ENCODE measurements at places on chromosomes 12 and 14.

DNA sequence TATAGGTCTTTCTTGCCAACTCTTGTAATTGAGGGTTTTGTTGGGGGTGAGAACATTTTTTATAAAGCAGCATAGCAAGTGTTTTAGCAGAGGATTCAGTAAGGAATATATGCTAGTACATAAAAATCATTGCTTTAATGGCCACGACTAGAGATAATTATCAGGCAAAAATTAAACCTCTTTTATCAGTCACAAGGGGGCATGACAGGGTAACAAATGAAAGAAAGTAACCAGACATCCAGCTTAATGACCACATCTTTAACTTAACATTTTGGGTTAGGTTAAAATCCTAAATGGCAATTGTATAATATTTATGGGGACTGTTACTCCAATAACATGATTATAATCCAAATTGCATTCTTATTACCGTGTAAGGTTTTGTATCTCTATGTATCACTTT, 119.6 kb downstream of the LRRIQ1 start:
- no peak for DNase-seq

- DNase-seq, result no peak
Observed at GRCh38 chr14:96104469-96105057, 65.4 kb downstream of the C14orf132 start.

- no peak for DNase-seq
Observed at GRCh38 chr12:120126635-120127005, 10.1 kb upstream of the RAB35 start.

DNA sequence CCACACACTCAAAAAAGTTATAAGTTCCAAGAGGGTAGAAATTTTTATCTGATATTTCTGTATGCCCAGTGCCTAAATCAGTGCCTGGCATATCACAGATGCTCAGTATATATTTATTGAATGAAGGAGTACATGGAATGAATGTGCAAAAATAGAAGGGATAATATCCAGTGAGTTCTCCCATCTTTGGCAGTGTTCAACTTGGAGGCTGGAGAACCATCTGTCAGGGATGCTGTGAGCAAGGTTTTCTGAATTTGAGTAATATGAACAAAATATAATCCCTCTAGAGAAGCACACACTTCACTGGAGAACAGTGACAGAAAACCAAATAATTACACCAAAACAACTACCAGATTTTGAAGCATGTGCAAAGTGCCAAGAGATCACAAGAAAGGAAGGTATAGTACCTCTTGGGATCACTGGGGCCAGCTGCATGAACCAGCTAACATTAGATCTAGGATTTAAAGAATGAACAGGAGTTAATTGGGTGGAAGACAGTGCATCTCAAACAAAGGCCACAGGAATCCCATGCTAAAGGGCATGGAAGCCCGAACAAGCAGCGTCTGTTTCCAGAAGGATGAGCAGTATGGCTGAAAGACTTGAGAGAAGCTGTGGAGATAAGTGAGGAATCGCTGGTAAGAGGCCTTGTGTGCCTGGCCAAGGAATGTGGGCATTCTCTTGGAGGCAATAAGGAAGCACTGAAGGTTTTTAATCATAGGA, 11.5 kb downstream of the SLC8A3 start:
- no peak for DNase-seq

DNA sequence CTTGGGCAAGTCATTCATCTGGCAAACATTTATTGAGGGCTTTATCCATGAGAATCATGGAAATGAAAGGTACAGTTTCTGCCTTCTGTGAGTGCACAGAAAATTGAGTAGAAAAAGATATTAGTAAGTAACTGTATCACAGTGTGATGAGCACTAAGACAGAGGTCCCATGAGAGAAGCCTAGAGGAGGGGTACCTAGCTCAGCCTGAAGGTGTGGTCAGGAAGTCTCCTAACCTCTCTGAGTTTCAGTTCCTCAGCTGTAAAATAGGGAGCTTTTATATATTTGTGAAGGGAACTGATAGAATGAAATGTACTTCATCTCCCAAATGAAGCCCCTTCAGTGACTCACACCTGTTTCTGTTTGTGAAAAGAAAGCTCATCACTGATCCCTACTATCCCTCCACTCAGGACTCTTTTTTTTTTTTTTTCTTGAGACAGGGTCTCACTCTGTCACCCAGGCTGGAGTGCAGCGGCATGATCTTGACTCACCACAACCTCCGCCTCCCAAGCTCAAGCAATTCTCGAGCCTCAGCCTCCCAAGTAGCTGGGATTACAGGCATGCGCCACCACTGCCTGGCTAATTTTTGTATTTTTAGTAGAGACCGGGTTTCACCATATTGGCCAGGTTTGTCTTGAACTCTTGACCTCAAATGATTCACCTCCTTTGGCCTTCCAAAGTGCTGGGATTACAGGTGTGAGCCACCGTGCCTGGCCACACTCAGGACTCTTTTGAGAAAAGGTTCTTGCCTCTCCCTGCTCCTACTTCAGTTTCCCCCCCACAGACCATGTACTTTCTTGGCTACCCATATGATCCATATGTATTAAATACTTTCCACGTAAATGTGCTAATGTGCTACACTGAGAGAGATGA, 93.7 kb upstream of the FUT8 start:
- DNase-seq, result no peak

DNA sequence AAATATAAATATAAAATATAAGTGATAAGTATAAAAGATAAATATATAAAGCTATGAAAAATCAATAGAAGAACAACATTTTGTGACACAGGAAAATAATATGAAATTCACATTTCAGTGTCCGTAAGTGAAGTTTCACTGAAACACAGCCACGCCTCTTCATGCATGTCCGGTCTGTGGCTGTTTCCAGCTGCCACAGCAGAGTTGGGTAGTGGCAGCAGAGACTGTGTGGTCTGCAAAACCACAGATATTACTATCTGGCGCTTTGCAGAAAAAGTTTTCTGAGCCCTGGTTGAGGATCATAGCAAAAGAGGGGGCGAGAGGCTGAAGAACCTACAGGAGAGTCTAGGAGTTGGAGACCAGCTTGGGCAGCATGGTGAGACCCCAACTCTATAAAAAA, 780 bp downstream of the SERPINA4 start:
- no peak for DNase-seq

DNA sequence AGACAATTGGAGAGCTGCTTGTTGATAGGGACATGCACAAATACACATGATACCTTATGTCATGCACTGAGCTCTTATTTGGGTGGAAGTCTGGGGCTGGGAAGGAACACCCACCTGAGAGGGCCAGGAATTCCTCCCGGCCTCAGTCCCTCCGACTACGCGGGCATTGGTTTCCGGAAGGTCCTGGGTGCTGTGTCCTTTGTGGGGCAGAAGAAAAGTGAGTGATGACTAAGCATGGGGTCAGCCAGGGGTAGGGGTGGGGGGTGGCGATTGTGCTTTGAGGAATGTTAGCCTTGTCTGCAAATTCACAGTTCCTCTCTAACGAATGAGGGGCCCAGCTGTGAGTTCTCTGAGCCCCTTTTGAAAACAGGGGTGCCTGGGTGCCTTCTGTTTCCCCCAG, 798 bp downstream of the CELA1 start:
- no peak for DNase-seq

- DNase-seq, result no peak
Observed at GRCh38 chr14:38611928-38612327, 356.0 kb upstream of the CLEC14A start.

DNA sequence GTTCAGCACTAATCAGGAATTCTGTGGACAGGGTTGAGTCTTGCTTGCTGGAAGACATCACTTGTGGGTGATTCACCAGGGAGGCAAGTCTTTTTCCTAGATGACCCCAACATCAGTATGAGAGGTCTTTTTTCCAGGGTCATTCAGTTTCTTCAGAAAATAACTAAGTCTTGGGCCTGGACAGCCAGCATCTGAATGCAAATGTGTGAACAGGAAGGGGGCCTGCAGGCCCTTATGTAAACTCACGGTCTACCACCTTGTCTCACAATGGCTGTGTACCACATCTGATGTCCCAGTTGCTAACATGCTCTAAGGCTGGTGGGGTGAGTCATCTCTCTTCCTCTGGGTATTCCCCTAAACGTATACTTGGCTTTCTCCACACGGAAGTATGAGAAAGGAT, 79.2 kb downstream of the HECTD4 start:
- DNase-seq, result peak; percentile 60

DNA sequence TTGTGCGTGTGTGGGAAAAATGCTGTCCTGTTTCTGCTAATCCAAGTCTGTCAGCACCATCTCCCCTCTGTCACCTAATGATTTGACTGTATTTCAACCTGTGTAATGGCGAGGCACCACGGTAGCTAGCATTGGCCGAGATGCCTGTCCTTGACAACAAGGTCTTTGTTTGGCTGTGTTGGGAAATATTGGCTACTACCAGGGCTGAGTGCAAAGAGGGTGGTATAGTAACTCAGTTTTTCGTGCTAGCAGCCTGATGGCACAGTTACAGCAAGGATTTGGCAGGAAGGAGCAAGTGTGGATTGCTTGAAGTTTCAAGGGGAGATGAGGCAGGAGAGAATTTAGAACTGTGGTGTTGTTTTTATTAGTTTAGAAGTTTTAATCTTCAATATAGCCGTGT, 440.3 kb upstream of the RGS6 start:
- DNase-seq, result no peak

DNA sequence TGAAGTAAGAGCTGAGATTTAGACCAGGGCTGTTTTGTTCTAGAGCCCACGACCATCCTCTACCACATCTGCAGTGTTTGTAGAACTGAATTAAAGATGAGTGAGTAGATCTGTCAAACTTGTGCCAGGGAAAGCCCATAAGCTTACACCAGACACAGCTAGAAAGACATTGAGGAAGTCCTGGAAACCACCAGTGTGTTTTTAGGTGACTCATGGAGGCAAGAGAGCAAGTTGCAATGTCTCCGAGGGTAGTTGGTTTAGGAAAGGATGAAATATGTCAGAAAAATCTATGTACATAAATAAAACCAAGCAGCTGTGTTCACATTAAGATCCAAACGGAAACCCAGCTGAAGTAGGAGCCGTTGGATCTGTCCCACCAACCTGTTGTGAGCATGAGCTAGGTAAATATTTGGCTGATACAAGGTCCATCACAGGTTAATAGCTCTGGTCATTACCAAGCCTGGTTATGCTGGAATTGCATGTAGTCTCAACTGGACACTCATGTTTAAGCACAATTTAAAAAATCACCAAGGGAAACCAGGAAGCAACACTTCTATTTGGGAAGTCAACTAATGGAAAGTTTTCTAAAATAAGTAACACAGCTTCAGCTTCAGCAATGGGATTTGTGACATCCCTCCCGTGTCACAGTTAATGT, 49.9 kb upstream of the PLEKHG3 start:
- DNase-seq, result no peak

DNA sequence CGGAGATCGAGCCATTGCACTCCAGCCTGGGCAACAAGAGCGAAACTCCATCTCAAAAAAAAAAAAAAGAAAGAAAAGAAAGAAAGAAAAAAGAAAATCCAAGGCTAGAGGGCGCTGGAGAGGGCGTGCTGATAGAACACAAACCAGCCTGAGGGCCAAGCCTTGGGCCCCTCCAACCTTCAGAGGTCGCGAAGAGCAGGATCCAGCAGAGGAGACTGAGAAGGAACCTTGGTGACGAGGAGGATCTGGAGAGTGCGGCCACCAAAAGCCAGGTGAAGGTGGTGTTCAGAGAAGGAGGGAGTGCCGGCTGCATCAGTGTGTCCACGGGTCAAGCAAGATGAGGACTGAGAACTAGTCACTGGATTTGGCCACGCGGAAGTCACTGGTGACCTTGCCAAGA, 4.1 kb upstream of the DYNC1H1 start:
- peak; percentile 56 for DNase-seq

GRCh38 chr12:111457071-111457470, 51.3 kb downstream of the SH2B3 start:
- peak; percentile 28 for DNase-seq

DNA sequence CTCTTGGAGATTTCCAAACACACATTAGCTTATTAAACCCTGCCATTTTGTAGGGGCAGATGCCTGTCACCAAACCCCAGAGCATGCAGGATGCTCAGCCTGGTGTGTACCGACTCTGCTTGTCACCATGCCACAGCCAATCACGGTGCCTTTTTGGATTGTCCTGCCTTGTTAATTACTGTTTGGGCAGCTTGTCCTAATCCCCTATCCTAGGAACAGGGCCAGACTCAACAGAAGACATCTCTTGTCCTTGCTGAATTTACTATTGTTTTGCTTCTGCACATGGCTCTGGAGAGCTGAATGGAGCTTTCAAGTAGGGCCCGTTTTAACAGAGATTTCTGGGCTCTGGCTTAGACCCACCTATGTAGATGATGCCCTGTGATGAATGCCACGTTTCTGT, 388.5 kb downstream of the AACS start:
- no peak for DNase-seq

DNA sequence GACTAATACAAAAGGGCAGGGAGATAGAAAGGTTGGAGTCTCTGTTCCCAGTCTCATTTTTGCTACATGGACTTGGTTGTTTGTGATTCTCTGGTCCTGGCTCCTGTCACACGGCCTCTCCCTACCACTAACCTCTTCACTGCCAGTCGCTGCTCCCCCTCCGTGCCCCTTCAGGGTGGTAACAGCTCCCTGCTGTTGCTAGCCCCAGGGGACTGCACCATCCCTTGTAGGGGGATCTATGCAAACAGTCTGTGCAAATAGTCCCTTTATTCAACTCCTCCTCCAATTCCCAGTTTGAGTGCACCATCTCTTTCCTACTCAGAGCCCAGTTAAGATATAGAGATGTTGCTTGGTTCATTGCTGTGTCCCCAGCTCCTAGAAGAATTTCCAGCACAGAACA, 51.1 kb downstream of the CCDC60 start:
- DNase-seq, result no peak

DNA sequence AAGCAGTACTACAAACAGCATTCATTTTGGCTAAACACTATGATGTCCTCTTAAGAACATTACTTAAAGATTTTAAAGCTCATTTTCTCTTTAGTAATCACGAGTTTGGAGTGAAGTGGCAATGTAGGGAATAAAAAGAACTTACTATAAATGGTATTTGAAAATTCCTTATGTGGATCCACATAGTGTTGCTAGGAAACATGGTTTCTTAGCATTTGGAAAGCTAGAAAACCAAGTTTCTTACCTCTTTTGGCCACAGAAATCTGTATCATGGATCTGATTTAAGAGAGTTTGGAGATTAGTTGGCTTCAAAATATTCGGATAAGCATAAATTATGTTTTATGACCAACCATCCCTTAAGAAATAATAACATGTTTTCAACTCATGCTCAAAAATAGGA, 337.7 kb upstream of the GARIN6 start:
- no peak for DNase-seq

DNA sequence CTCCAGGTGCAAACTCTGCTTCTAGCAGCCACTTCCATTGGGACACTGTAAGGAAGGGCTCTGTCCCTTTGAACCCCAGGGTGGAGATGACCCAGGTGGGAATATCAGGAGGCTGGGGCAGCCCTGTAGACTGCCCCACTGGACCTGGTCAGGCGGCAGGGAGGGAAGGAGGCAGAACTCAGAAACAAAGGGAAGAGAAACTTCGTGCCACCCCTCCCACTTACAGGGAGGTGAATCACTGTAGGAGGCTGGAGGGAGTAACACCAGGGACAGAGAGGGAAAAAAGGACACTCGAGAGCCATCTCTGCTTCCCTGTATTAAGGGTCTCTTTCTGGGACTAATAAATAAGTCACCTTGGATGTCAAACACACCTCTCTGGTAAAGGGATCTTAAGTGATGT, 37.4 kb downstream of the ISCA2 start:
- DNase-seq, result no peak

GRCh38 chr14:83290447-83290846, 1756.8 kb upstream of the SEL1L start:
- DNase-seq, result no peak
